IPS-NIHi11 (cell line): ENCODE measurements at places on chromosomes 16 and 17.
A peak's percentile ranks its signal among the peaks of the same experiment; 100 is the strongest.

GRCh38 chr17:42421507-42422338 is 1.3 kb downstream of the CAVIN1 start:
- DNase-seq: peak; percentile 53

- DNase-seq: no peak
Measured at GRCh38 chr17:33330877-33331276, 37.8 kb upstream of the ASIC2 start.

- DNase-seq: no peak
Measured at GRCh38 chr16:80899809-80900592, 95.6 kb upstream of the CDYL2 start.

DNA sequence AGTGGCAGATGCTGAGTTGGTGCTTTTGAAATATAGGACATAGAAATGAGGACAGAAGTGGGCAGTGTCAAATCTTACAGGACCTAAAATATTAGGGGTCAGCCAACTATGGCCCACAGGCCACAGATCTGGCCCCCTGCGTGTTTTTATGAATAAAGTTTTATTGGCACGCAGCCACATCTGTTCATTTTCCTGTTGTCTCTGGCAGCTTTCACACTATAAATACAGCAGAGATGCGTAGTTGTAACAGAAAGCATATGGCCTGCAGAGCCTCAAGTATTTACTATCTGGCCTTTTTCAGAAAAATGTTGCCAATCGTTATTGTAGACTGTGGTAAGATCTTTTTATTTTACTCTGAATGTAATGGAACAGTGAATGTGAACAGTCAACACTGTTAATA is 82.8 kb downstream of the ABCC6 start:
- no peak for DNase-seq

- no peak for DNase-seq
Measured at GRCh38 chr17:80345321-80345720, 69.6 kb upstream of the ENDOV start.

DNA sequence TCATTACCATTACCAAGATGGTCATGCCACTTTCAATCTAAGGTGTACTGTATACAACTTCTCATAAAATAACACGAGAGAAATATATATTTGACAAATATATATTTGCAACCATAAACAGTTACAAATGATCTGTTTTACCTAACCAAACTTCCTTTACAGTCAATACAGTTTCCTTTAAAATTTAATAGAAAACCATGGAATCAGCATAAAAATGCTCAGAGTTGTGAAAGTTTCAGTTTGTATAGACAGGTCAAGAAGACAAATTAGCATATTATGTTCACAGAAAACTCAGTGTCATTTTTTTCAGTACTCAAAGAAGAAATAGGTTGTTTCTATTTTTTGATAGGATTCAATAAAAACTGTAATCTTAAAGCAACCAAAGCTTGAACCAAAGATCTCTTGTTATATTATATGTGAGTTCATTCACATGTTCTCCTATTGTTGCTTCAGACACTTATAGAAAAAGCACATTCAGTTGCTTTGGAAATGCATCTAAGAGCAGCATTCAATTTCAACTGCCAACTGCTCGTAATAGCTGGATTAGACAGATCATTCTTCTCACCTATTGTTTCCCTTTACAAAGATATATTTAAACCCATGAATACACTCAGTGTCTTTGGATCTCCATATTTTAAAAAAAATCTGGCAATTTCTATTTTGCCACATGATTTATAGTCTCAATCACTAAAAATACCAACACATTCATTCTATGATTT is 15.1 kb downstream of the SSH2 start:
- DNase-seq: no peak

DNA sequence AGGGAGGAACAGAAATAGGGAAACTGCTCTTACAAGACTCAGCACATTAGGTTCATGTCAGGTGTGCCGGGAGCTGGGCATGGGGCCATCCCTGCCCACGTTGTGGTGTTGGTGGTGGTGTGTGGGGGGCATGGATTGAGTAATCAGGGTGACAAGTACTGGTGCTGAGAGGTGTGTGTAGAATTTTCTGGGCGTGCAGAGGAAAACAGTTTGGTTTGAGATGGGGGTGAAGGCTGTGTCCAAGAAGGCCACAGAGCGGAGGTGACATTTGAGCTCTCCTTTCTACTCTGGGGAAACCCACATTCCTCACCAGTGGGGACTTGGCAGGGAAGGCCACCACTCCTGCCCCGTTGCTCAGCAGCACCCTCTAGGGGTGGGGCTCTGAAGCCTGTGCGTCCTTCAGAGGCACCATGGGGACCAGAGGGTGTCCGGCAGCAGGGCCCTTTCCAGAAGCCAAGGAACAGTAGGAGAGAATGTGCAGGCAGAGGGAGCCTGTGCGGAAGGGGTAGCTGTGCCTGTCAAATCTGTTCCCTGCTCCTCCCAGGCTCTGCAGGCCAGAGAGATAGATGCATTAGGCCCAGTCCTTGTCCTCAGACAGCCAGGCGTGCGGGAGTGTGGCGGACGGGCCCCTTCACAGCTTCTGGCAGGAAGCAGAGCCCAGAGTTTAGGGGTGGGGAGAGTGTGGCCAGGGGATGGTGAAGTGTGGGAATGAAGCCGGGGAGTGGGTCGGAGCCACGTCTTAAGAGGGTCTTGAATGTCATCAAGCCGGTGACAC is 48.7 kb upstream of the GSE1 start:
- no peak for DNase-seq

DNA sequence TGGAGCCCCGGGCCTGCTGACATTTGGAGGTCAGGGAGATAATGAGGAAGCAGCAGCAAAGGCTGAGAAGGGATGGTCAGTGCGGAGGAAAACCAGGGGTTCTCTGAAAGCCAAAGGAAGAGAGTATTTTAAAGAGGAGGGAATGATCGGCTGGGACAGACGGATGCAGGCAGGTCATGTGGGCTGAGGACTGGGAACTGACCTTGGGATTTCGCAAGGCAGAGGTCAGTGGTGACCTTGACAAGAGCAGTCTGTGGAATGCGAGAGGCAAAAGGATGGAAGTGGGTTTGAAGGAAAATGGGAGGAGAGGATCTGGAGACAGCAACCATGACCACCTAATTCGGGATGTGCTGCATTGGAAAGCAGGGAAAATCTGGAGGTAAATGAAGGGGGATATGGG is 10.2 kb downstream of the EFTUD2 start:
- no peak for DNase-seq

- DNase-seq: no peak
Measured at GRCh38 chr17:32953045-32953444, 25.1 kb downstream of the TMEM98 start.

DNA sequence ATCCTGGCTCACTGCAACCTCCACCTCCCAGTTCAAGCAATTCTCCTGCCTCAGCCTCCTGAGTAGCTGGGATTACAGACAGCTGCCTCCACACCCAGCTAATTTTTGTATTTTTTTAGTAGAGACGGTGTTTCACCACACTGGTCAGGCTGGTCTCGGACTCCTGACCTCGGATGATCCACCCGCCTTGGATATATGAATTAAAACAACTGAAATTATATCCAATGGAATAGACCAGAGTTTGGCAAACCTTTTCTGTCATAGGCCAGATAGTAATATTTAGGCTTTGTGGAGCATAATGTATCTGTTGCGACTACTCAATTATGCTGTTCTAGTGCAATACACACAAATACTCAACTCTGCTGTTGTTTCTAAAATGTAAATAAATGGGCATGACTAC is 93.8 kb upstream of the NACA2 start:
- no peak for DNase-seq

GRCh38 chr17:16197276-16197675 is 18.1 kb downstream of the NCOR1 start:
- DNase-seq: no peak

- DNase-seq: no peak
Measured at GRCh38 chr17:66633317-66633965, 201.5 kb upstream of the CACNG5 start.
